HCEC 1CT (cell line): ENCODE measurements at places on chromosomes 6 and 20.

GRCh38 chr20:41278936-41279335 lies 38.6 kb downstream of the ZHX3 start:
- no peak for DNase-seq

DNA sequence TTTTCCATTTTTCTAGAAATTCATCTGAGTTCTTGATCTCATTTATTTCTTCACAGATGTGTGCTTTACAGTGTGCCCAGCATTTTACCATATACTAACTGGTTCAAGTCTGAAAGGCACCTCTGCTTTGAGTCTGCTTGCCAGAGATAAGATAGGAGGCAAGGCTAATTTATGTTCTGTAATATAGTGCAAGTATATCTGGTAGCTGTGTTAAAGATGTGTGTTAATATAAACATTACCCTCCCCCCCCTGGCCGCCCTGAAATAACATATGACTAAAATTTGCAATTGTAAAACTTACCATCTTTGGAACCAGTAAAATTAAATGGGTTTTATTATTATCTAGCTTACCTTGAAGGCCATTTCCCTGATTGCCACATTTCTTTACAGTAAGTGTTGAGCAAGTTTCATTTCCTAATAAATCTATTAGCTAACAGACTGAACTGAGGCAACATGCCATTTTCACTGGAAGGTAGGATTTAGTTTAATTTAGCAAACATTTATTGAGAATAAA lies 2.7 kb downstream of the FBXO9 start:
- no peak for DNase-seq

- no peak for DNase-seq
Observed at GRCh38 chr6:84027340-84028181, 6.0 kb upstream of the MRAP2 start.

- no peak for DNase-seq
Observed at GRCh38 chr20:41992481-41992880, 374.3 kb upstream of the CHD6 start.

DNA sequence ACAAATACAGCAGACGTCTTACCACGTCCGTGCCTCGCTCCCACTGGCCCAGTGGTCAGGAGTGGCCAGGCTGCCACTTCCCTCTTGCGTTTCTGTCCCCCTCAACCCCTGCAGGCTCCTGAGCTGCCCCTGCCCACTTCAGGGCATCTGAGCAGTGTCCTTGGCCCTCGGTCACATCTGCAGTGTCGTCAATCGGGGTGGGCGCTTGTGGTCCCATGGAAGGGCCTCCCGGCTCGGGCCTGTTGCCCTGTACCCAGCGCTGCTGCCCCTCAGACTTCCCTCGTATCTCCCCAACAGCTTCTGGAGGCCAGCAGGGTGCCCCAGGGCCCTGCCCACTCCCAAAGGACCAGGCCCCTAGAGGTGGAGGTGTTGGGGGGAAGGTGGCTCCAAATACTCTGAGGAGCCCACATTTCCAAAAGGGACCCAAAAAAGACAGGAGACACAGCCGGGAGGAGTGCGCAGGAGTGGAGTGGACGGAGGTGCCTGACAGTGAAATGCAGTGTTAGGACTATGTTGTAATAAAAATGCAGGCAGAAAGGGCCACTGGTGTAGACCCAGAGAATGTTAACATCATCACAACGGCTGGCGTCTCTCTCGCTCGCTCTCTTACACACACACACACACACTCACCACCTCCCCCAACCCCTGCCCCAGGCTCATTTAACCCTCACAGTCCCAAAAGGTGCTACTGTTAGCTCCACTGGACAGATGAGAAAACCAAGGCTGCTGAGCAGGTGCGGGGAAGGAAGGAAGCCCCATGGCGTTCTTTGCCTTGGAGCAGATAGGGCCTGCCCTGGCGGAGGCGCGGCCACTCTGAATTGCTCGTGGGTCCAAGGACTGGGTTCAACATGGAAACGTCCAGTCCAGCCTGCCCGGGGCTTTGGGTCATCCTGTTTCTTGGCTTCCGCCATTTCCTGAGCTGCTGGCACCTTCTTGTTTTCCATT lies 343.9 kb downstream of the ZFAND3 start:
- no peak for DNase-seq
